ENCODE measurements at places on chromosomes 12 and 14. TPM values are rescaled to one million over a fixed set of nuclear protein-coding genes. Genes with fewer than 3 reads are reported as not detected.

DNA sequence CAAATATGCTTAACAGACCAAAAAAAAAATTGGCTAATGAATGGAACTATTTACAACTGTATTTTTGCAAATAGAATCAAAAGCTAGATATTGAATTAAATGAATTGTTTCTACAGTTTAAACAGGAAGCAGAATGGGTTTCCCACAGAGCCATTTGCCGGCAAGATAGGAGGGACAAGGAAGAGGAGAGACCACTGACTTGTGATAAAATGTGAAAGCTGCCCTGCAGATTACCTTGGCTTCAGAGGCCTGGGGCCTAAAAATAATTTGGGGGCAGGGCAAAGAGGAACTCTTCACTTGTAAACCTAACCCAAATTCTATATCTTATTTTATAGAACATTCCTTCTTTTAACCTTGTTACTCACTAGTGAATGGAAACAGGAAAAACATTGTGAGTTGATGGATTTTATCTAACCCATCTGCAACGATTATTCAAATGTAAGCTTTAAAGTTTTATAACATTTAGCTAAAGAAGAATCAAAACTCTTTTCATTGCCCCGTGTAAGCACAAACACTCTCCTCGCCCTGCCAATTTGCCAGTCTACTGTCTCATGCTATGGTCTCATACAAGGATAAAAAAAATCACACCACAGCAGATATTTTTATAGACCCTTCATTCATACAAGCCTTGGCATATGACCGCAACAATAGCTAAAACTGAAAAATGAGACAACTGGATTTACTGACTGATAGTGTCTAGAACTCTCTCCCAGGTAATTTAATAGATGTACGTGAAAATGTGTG lies 49.5 kb upstream of the MDM1 start:
- DNase-seq = no peak

DNA sequence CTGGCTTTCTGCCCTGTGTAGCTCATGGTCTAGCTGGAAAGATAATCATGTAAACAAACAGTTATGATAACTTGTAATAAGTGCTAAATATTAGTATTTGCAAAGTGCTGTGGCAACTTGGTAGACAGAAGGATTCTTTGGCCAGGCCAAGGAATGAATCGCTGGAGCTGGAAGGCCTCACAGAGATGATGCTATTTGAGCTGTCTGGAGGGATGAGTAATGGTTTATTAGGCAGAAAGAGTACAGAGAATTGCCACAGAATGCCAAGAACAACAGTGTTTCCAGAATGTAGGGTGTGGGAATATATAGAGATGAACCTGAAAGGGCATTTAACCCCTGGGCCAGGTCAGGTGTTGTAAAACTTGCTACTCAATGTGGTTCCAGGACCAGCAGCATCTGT lies 27.6 kb downstream of the OTX2 start:
- no peak for DNase-seq

DNA sequence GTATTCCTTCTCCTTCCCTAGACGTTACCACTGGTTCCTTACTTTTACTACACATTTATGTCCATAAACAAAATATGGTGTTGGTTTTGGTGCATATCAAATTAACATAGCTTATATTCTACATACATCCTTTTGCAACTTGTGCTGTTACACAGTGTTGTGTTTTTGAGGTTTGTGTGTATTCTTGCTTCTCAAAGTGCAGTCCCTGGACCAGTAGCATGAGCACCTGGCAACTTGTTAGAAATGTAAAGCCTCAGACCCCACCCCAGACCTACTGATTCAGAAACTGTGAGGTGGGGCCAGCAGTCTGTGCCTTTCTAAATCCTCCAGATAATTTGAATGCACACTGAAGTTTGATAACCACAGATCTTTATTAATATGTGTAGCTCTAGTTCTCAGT lies 65.9 kb downstream of the RNFT2 start:
- no peak for DNase-seq

DNA sequence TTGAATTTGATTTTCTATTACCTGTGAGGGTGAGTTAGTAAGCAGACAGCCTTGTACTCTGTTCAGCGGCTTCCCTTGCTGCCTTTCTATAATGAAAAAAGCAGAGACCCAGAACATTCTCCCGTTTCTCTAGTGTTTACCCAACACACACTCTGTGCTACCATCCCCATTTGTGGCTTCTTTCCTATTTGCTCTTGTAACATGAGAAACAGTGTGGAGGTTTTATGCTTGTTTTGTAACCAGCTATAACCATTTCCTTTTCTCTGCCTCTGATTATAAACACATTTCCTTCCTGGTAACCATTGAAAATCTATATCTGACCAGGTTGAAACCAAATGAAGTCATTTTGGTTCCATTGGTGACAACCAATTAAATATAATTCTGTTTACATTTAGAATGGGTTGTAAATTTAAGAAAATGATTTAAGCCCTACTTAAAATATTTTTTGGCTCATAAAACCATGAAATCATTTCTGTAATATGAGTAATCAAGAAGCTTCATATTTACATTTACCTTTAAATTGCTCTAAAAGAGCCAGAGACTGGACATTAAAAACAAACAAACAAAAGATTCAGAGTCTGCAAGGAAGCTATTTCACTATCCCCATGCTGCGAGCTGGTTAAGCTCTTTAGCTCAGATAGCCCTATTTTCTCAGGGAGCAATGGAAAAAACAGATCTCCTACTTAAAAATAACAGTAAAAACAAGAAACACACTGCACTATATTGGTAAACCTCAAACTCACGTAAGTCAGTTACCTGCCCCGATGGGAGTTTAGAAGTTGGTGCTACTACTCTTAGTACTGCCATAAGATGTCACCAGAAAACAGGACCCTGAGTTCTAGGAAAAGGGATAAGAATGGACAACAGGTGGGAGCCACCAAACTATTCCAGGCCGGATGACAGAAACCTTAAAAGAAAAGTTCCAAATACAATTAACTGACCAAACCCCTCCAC lies 206.5 kb upstream of the EEA1 start:
- DNase-seq = no peak

GRCh38 chr14:24058951-24059475 lies 7.2 kb downstream of the CARMIL3 start:
- DNase-seq = no peak

GRCh38 chr12:54129028-54129903 lies 59.5 kb downstream of the SMUG1 start:
- DNase-seq = no peak

DNA sequence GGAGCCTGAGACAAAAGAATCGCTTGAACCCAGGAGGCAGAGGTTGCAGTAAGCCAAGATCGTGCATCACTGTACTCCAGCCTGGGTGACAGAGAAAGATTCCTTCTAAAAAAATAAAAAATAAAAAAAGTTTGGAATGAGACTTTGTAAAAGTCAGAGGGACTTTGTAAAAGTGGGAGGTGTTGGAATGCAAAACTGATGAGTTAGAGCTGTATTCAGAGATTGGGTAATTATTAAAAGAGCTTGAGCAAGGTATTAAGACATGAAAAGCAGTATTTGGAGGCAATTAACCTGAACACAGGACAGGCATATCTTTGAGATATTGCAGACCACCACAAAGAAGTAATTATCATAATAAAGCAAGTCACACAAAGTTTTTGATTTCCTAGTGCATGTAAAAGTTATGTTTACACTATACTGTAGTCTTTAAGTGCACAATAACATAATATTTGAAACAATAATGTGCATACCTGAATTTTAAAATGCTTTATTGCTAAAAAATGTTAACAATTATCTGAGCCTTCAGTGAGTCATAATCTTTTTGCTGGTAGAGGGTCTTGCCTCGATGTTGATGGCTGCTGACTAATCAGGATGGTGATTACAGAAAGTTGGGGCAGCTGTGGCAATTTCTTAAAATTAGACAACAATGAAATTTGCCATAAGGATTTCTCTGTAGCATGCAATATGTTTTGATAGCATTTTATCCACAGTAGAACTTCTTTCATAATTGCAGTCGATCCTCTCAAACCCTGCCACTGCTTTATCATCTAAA lies 33.1 kb downstream of the PHLDA1 start:
- DNase-seq = no peak

DNA sequence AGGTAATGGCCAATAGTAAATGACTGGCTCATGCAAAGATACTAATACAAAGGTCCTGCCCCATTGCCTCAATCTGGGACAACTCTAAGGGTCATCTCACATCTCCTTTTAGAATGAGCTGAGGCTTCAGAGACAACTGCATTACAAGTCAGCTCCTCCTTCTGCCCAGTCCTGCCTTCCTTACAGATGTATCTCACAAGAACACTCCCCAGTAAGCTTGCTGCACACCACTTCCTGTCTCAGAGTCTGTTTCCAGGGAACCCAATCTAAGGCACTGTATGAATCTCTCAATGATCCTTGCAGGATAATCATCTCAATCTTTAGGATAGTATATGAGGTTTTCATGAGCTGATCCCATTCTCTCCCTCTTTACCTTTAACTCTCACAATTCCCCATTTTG lies 57.8 kb upstream of the ZDHHC17 start:
- no peak for DNase-seq

DNA sequence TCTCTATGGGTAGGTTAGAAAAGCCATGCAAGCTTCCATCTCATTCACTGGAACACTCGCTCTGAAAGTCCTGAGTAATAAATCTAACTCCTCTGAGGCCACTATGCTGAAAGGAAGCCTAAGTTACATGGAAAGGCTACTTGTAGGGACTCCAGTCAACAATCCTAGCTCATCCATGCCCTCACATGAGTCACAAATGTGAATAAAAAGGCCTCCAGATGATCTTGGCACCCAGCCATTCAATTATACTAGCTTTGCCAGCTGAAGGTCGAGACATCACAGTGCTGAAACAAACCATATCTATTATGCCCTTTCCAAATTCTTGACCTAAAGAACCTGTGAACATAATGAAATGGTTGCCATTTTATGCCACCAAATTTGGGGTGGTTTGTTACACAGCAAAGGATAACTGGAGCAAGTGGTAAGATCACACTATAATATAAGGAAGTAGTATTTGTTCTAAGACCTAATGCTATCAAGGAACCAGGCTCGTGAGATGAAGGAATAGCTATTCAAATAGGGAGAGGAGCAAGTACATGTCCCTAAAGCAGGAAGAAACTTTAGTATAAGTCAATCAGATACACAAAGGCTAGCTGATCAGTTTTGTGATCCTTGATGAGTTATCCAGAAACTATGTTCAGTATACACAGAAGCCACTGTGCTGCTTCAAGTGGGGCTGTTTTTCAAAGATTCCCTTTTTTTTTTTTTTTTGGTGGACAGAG lies 142.1 kb downstream of the MED13L start:
- no peak for DNase-seq

GRCh38 chr14:75469606-75470237 lies 41.9 kb downstream of the JDP2 start:
- DNase-seq = peak; percentile 48

GRCh38 chr14:91606851-91607250 lies 96.7 kb upstream of the PPP4R3A start:
- DNase-seq = no peak

DNA sequence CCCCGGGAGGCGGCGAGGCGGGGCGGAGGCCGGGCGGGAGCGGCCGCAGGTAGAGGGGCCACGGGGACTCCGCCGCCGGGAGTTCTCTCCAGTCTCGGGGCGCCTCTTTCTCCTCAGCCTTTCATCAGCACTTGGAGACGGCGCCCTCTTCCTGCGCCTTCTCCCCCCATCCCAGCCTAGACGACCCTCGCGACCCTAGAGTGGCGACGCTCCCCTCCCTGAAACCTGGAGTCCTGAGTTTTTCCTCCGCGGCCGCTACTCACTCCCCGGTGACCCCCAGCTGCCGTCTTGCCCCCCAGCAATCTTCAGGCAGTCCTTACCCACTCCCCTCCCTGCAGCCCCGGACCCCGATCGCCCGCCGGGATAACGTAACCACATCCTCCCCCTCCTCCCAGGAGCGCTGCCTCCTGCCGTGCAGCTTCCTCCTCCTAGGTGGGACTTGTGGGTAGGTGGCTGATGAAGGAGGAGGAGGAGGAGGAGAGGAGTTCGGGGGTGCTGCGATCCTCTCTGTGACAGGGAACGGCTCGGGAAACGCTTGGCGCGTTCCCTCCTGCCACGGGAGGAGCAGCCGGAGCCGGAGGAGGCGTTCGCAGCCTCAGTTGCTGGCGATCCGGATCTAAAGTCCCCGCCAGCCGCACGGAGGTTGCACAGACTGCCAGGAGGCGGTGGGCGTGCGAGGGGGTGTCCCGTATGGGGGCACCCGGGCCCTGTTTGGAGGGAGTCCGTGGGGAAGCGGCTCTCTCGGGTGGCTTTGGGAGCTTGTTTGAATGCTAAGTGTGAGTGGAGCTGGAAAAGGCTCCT lies 891 bp downstream of the PLEKHA5 start:
- peak; percentile 26 for DNase-seq

DNA sequence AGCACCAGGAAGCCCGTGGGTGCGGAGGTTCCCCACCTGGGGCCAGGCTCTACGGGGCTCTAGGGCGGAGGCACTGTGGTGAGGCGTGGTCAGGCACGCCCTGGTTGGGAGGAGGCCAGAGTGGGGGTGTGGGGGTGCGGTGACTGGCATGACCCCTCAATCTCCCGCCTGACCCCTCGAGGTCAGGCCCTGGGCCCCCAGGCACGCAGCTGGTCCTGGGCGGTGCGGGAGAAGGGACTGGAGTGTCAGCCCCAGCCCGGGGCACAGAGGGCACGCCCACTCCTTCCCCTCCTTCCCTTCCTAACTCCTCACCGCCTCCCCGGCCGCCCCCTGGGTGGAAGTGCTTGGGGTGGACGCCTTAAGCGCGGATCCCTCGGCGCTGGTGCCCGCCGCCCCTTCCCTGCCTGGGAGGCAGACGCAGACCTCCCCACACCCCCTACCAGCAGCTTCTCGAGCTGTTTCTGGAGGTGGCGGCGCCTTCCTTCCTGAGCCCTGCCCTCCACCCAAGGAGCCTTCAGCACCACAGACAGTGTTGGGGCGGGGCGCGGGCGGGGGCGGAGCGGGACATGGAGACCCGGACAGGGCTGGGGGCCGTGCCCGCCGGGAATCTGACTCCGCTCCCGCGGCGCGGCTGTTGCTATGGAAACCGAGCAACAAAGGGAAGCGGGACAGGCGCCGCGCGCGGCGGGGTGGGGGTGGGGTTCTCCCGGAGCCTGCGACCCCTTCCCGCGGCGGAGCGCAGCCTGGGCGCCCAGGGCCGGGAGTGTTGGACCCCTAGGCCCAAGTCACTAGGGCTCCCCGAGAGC lies 741 bp upstream of the CRIP2 start:
- peak; percentile 90 for DNase-seq

DNA sequence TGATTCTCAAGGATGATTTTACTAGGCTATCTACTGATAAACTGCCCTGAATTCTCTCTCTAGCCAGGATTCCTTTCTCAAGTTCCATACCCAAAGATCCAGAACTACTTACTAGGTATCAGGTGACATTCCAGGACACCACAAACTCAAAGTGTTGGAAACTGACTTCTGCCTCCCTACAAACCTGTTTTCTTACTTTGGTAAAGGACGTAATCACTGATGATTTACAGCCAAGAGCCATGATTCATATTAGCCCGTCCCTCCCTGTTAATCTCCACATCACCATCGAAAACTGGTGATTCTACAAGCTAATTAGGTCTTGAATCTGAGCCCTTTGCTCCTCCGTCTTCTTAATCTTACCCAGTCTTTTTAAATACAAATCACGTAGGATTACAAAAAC lies 1.0 kb upstream of the ATG14 start:
- no peak for DNase-seq

Gene AKAP3
- 1.9 TPM for total RNA-seq

Gene KRT78
- total RNA-seq = not detected

Gene INHBC
- total RNA-seq = not detected

Gene CLEC6A
- total RNA-seq = not detected

Gene CD163L1
- total RNA-seq = 2.8 TPM

Gene KCNH3
- total RNA-seq = 0.04 TPM

All from psoas muscle (tissue), 8 donors.